Spinal cord (tissue), 10 donors: ENCODE measurements at places on chromosomes 4 and X. TPM values are rescaled to one million over a fixed set of nuclear protein-coding genes. Genes with fewer than 3 reads are reported as not detected.

The NOCT gene
- 6.7 TPM for total RNA-seq

The TRIM75 gene
- not detected for total RNA-seq

The ARSJ gene
- 2.1 TPM for total RNA-seq

The PDZD11 gene
- total RNA-seq, result 44.9 TPM

The ALAS2 gene
- total RNA-seq, result 188 TPM

The ZFP42 gene
- total RNA-seq, result 0.55 TPM

The USP26 gene
- not detected for total RNA-seq

The FGF13 gene
- total RNA-seq, result 129 TPM

The VSIG1 gene
- total RNA-seq, result 0.39 TPM

The RAI2 gene
- total RNA-seq, result 1.8 TPM

The ARHGAP4 gene
- total RNA-seq, result 20.4 TPM

DNA sequence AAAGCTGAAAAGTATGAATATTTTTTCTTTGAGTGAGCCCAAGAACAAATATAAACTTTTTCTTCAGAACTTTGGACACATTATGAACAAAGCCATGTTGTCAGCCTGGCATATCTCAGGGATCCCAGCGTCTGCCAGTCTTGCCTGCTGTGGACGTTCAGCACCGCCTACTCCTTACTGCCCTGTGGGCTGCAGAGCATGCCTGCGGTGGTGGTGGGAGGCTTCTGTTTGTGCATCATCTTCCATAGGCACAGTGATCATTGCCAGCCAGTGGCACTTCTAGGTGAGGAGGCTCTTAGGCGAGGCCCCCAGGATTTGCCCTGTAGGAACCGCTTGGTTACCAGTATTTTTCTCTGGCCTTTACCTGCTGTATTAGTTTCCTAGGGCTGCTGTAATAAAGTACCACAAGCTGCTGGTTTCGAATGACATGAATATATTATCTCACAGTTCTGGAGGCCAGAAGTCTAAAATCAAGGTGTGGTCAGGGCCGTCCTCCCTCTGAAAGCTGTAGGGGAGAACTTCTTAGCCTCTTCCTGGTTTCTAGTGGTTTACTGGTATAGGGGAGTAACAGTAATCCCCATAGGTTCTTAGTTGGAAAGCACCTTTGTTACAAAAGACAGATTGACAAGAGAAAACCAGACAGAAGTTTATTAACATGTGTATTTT is 15.4 kb downstream of the ANXA3 start:
- no peak for DNase-seq

DNA sequence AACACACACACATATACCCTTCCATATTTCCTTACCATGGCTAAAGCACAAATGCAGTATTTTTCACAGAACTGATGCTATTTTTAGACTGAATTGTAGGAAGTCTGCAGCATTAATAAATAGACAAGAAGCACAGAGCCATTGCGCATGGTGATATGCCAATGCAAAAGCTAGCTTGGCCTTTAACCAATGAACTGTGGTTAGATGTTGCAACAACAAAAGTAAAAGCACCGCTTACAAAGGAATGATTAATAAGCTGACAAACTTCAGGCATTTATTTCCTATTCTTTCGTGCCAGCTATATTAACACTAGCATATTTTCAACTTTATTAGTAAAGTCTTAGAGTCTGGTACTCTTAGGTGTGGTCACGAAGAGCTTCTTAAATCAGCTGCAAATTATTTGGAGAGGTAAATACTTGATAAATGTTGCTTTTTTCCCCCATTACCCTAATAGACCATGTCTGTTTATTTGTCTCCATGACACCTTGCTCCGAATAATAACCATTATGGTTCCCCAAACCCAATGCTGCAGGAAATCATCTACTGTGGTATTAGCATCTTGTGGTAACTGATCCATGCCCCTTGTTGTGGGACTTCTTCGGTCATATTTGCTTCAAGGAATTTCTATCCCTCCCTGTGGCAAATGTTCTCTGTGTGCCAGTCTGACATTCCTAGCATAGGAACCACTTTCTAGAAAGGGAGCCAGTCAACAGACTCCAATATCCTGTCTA is 306.1 kb upstream of the TAPT1 start:
- DNase-seq, result no peak

GRCh38 chr4:38711066-38711465 is 47.1 kb downstream of the KLF3 start:
- DNase-seq, result no peak

DNA sequence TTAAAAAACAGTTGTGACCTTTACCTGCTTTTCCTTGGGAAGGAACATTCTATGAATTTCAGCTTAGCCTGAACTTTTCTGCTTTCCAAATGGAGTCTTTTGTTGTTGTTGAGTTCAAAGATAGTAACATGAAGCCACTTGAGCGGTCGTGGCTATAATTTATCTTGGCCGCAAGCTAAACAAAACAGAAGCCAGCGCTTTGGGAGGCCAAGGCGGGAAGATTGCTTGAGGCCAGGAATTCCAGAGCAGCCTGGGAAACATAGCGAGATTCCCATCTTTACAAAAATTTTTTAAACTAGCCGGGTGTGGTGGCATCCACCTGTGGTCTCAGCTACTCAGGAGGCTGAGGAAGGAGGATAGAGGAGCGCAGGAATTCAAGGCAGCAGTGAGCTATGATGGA is 29.9 kb downstream of the TKTL1 start:
- no peak for DNase-seq

DNA sequence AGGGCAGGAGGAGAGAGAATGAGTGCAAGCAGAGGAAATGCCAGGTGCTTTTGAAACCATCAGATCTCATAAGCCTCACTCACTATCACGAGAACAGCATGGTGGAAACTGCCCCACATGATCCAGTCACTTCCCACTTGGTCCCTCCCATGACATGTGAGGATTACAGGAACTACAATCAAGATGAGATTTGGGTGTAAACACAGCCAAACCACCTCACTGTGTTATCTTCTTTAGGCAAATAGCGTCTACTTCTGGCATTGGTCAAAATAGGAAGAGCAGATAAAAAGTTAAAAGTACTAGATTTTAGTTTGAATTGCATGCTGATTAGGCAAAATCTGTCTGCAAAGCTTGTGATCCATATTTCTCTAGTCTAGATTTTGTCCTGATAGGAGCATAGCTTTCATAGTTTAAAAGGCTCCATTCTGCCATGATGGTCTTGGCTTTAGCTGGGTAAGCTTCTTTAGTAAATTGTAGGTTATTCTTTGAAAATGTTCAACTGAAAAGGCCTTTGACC is 267.5 kb downstream of the NKX6-1 start:
- no peak for DNase-seq

- no peak for DNase-seq
These were observed 1.6 kb downstream of the HTRA3 start for GRCh38 chr4:8270912-8271815.

DNA sequence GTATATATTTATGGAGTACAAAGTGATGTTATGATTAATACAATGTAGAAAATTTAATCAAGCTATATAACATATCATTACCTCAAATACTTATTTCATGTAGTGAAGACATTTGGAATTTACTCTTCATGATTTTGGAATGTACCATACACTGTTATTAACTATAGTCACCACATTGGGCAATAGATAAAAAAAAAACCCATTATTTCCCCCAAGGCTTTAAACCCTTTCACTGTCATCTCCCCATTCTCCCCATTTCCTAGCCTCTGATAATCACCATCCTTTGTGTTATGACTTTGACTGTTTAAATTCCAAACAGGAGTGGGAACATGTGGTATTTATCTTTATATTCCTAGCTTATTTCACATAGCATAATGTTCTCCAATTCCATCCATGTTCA is 2189.1 kb upstream of the AGA start:
- no peak for DNase-seq

DNA sequence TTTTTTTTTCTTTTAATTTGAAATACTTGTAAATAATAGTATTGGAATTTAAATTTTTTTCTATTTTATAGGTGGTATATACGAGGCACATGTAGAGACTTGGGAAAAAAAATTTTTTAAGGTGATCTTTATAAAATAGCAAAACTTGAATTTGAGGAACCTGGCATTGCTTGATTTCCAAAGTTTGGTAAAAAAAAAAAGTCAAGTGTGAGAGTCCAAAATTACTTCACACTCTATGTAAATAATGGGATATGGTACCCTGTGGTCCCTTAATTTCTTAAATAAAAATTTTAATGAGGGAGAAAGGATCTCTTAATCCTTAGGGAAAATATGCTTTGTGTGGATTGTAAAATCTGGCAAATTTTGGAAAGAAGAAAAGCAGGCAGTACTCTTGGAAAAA is 19.0 kb downstream of the SPRY1 start:
- no peak for DNase-seq

- DNase-seq, result no peak
These were observed 753.5 kb downstream of the PDHA2 start for GRCh38 chr4:96593422-96593821.

DNA sequence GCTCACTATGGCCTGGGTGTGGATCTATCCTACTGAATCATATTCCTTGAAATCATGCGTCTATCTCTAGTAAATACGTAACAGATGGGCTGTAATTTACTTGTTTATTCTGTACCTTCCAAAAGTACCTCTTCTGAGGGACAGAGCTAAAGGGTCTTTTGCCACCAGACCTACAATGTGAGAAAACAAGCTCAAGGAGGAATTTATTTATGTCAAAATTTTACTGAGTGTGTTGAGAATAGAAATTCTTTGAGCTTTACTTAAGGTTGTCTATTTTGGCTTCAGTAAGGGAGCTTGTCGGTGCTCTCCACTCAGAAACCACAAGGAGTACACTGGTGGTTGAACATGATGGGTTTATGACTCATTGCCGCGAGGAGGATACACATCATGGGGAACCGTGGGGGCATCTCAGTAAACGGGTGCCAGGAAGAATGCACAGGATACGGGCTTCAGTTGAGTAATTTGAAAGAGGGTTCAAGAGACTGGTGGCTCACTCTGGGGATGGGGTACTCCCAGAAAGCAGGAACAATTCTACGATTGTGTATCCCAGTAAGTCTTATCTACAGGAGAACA is 3.0 kb downstream of the ANK2 start:
- no peak for DNase-seq

DNA sequence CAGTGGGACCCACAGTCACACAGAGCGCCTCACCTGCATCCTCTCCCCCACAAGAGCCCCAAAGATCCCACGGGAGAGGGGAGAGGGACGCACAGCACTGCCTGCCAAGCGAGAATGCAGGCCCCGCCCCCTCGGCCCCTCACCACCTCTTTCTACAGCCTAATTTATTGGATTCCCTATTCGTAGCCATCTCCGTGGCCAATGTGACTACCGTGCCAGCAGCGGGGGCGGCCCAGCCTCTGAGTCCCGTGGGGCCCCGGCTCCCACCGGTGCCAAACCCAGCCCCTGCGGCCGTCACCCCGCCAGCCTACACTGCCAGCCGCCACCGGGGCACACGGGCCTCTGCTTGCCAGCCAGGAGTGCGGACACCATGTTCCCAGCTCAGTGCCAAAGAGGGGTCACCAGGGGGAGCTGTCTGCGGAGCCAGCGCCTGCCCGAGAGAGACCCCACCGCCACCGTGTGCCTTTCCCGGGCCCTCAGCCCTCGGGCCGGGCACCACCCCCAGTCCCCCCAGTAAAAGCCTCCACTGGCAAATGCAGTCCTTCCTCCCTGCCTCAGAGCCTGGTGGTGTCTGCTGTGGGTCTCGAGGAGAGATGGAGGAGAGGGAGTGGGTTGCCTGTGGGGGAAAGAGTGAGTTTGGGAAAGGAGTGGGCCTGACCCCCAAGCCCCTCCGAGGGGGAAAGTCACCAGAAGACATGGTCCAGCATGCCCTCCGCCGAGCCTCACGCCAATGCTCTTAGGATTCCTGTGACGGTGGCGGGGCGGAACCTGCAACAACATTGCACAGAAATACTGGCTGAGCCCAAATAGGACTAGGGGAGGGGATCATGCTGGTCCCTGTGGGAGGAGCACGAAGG is 19.6 kb upstream of the PLXNB3 start:
- DNase-seq, result no peak

GRCh38 chr4:184802697-184803015 is 23.1 kb downstream of the ACSL1 start:
- DNase-seq, result no peak

GRCh38 chr4:17468619-17469221 is 43.2 kb downstream of the QDPR start:
- DNase-seq, result peak; percentile 79

DNA sequence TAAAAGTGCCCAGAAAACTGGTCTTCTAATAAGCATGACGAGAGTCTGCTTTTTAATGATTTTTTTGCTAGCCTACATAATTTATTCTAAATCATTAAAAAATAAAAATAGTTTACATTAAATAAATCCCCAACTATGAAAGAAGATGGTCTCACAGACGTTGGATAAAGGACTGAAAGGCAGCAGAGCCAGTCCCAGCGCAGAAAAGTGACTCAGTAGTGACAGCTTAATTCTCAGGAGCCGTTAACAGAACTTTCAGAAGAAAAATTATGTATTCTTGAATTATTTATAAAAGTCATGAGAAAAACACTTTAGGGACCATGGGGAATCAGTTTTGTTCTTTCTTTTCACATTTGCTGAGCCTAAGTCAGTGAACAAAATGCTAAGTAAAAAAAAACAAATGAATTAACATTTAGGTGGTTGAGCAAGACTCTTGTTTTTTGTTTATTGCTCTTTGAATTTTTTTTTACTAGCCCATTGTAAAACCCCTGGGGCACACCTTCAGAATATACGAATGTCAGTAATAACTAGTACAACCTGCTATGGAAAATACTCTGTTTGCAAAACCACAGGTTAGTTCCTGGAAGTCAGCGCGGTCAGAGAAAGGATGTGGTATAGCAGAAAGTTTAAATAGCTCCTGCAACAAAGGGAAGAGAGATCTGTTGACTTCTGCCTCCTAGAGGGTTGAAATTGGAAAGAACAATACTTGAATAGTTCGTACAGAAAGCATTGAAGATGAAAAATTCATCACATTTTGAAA is 50.4 kb upstream of the CCDC160 start:
- no peak for DNase-seq

- DNase-seq, result peak; percentile 3
These were observed 174.5 kb downstream of the SMIM20 start for GRCh38 chr4:26088433-26088928.

GRCh38 chr4:8850830-8851188 is 20.8 kb downstream of the HMX1 start:
- no peak for DNase-seq

DNA sequence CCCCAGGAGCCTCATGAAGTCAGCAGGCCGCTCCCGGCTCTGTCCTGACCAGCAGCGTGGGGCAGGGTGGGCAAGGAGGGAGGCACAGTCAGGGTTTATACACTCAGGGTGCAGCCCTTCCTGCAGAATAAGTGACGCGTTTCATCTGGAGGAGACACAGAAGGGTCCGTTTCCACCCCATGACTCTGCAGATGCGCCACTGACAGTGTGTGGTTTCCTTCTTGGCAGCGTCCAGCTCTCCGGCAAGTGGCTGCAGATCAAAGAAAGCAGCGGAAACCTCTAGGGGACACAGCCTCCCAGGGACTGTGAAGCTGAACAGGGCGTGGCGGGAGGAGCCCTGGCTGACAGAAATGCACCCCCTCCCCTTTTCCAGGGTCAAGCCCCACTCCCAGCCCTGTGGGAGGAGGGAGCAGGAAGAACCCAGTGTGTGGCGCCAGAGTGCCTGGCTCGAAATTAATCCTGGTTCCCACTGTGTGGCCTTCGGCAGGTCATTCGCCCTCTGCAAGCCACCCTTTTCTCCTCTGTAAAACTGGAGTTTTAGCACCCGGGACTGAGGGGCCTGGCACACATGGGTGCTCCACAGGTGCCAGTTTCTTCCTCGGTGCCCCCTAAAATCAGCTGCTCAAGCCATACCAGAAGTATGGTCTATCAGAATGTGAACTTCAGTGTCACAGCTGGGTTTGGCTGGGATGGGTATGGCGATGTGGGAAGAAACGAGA is 17.3 kb upstream of the TBC1D14 start:
- no peak for DNase-seq
